ENCODE measurements at places on chromosomes 13 and 19. TPM values are rescaled to one million over a fixed set of nuclear protein-coding genes. Genes with fewer than 3 reads are reported as not detected.

The ZNF69 gene
- total RNA-seq = 5.4 TPM

The PRKD2 gene
- 48.8 TPM for total RNA-seq

The TNNI3 gene
- total RNA-seq = not detected

The ATCAY gene
- not detected for total RNA-seq

The KLK10 gene
- not detected for total RNA-seq

The ZNF813 gene
- total RNA-seq = 3.8 TPM

The PSG11 gene
- not detected for total RNA-seq

The SIGLEC12 gene
- total RNA-seq = not detected

The ZNF829 gene
- total RNA-seq = 1.4 TPM

The APLP1 gene
- 7.4 TPM for total RNA-seq

The RPL18A gene
- total RNA-seq = 1,320 TPM

The CFAP97D2 gene
- 0.10 TPM for total RNA-seq

The MATK gene
- not detected for total RNA-seq

The ZNF865 gene
- 2.7 TPM for total RNA-seq

The PSG2 gene
- total RNA-seq = 0.07 TPM

The DGKH gene
- 11.5 TPM for total RNA-seq

The IGFL1 gene
- not detected for total RNA-seq

The NTF4 gene
- not detected for total RNA-seq

The SCN1B gene
- 10.1 TPM for total RNA-seq

The CRX gene
- not detected for total RNA-seq

The TNFSF13B gene
- total RNA-seq = not detected

The IGSF23 gene
- 1.2 TPM for total RNA-seq

The DLL3 gene
- 0.53 TPM for total RNA-seq

The C19orf18 gene
- total RNA-seq = 0.13 TPM

The MYO16 gene
- total RNA-seq = 0.05 TPM

The ZNF549 gene
- total RNA-seq = 1.6 TPM

The TMIGD2 gene
- total RNA-seq = not detected

The ASF1B gene
- 48.6 TPM for total RNA-seq

The PET100 gene
- 14.0 TPM for total RNA-seq

The CPB2 gene
- total RNA-seq = not detected

The ADGRE2 gene
- total RNA-seq = not detected

The HSD17B14 gene
- 13.3 TPM for total RNA-seq

The CLDND2 gene
- not detected for total RNA-seq

The NHLRC3 gene
- 5.7 TPM for total RNA-seq

The ZNF439 gene
- total RNA-seq = 0.87 TPM
